ENCODE measurements at places on chromosomes 2 and 18.

GRCh38 chr2:202158796-202159195 lies 79.6 kb downstream of the SUMO1 start:
- DNase-seq, result no peak

DNA sequence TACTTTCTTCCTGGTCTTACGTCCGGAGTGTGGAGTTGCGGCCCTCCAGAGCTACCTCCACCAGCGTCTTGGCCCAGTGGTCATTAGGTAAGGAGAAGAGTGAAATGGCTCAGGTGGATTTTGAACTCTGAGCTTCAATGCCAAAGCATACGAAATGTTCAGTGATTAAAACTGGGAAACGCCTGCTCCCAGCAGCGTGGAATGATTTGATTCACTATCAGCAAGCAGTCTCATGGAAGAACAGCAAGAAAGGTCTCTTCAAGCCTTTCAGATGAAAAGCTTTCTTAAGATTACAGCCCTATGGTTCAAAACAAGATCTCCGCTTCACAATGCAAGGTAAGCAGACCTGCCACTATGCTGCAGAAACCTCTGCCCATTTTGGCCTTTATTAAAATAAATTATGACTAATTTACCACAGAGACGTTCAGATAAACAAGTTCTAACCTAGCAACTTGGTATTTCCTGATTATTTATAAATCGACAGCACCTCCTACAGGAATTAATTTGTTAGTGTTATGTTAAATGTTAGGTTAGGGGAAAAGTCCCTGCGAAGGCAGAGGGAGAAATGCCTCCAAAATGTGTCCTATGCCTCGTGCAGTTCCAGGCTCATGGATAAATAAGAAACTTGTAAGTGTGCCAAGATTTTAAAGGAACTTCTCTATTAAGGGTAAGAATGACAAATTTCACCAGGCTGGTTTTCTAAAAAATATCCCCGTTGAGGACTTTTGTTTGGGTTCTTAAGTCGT lies 10.1 kb downstream of the SP9 start:
- no peak for DNase-seq

DNA sequence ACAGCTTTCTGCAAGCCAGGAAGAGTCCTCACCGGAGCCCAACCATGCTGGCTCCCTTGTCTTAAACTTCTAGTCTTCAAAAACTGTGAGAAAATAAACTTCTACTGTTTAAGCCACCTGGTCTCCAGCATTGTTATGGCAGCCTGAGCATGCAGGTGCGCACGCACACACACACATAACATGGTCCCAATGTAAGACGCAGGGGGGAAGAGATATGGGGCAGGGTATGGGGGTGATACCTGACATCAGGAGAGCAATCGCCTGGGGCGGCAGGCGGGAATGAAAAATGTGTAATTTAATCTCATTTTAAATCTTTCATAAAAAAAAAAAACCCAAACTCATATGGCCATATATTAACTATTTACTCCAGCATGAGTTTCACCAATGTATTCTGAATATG lies 18.0 kb downstream of the HJURP start:
- no peak for DNase-seq

DNA sequence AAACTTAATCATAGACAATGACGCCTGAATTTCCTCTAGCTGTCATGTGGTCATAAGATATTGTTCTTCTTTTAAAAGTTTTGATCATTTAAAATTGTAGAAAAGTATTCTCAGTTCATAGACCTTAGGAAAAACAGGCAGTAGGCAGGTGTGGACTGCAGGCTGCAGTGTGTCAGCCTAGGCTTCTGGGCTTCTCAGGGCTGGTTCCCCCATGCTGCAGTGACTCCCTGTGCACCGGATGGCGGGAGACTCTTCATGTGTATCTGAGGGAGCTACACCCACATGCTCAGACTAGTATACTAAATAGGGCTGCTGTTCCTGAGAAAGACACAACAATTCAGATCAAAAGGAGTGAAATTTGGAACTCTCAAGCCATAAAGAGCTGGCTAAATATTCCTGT lies 72.4 kb downstream of the PXDN start:
- no peak for DNase-seq

DNA sequence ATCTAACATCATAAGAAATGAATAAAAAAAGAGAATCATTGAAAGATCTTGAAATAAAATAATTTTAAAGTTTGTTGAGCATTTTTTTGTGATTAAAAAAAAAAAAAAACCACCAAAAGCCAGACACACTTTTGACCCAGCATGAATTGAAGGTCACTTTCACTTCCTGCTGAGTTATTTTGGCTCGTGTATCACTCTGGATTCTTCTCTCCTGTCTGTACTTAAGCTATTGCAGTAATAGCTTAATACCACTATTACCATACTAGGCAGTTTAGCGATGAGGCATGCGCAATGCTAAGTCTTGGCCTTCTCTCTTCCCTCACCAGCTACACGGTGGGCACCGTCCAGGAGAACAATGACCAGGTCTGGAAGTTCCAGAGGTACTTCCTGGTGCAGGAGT lies 54.5 kb upstream of the SPP2 start:
- no peak for DNase-seq

GRCh38 chr2:150341982-150342680 lies 145.3 kb downstream of the RND3 start:
- DNase-seq, result no peak

- DNase-seq, result no peak
These were observed 95.4 kb downstream of the MTA3 start for GRCh38 chr2:42663828-42664227.

DNA sequence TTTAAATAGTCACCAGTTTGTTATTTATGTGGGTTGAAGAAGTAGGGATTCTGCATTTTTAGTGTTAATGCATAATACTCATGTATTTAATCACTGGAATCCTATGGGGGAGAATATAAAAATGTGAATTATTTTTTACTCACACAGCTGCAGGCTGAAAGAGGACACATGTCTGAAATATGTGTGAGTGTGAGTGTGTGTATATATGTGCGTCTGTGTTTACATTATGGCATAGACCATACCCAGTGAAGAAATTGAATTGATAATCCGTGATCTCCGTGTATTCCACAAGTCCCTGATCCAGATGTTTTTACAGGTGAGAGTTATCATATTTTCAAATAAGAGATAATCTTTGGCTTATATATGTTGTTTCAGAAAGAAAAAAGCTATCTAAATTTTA lies 225.3 kb downstream of the ICOS start:
- no peak for DNase-seq

DNA sequence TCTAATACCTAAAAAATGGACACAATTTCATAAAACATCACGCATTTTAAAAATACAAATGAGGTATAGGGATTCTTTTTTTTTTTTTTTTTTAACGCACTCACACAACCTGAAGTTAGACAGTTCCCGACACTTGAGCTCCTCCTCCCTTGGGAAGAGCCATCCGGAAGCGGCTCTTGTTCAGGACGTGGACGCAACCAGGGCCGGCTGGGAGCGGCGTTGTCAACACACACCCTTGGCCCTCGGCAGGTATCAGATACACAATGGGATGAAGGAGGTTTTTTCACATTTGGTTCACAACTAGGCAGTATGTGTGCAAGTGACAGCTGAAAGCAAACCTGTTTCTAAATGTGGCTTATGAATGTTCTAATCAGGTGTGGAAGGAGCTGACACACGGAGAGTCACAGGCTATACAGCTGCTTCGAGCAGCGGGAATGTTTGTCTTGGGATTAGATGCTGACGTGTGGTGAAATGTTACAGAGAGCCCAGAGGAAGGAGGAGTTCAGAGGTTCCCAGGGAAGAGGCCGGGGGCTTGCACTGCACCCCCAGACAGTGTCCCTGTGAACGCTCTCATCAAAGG lies 111.1 kb downstream of the PXDN start:
- DNase-seq, result no peak

GRCh38 chr2:109259671-109260070 lies 130.7 kb downstream of the SH3RF3 start:
- no peak for DNase-seq

Data from stimulated activated CD8-positive, alpha-beta memory T cell treated with anti-CD3 and anti-CD28 coated beads, Interleukin-15, amount 100 ng/mL, for 48 hours (primary cell).